Hepatic stellate cell (primary cell): ENCODE measurements at places on chromosomes 1 and 21.

- no peak for DNase-seq
Measured at GRCh38 chr1:165218731-165219130, 137.8 kb downstream of the LMX1A start.

DNA sequence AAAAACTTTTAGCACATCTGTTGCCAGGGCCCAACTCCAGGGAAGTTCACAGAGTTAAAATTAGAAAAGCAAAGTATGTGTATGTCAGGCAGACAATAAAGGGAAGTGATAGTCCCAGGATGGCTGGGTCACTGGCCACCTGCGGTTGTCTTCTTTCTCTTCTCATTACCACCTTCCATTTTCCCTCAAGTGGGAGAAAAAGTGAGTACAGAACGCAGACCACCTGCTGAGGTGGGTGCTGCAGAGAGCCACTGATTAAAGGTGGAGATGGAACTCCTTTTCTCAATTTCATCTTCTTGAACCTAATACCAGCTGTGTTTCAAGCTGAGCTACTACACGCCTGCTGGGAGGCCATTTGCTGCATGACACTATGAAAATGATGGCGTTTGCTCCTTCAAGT lies 88.8 kb upstream of the PDE4B start:
- no peak for DNase-seq

DNA sequence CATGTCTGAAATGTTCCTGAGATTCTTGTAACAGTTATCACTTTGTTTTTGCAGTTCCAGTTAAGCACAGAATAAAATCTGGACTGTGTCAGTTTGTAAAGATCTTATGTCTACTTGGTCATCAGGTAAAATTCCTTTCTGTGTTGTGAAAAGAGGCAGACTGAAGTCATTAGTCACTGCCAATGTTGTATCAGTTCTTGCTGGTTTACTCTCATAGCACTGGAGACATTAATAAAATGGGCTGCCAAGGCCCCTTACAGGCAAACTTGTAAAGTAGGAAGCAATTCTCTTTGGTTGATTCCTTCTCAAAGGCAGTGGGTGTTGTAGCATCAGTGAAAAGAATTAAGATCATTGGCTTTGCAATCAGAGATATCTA lies 61.4 kb upstream of the ST6GALNAC3 start:
- DNase-seq = no peak

DNA sequence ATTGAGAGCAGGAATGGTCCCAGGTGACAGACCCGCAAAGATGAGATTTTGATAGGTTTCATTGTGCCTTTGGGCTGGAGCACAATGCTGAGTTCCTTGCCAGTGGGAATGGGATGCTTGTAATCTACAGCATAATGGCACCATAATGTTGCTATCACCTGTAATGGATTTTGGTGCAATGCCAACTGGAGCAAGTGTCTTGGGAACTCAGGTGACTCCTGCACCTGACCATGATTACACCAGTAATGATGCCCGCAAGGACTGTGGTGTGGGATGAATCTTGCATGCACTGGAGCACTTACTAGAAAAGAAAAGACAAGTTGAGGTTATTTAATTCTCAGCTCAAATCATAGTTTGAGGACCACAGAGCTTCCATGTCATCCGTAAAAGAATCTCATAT lies 96.7 kb downstream of the PTPRU start:
- no peak for DNase-seq

DNA sequence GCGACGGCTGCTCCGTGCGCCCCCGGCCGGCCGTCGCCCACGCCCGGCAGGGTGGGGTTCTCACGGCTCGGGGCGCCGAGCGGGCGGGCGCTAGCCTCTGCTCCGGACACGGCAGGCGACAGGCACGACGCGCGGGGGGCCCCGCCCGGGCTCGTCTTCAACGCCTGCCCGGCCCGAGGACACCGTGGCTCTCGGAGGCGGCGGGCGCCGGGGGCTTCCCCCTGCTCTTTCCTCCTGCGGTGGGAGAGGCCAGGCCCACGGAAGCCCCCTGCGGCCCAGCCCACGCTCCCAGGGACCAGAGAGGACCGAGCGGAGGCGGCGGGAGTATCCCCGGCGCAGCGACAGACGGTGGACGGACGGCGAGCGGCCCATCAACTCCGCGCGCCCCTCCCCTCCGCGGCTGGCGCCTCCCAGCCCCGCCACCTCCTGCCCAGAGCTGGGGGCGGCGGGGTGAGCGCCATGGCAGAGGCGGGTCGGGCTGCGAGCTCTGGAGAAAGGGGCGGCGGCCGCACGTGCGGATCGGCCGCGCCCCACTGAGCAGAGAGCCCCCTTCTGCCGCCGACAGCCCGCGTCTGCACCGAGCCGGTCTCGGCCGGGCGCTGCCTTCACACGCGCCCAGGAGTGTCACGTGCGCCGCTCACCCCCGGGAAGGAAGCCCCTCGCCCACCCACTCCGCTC lies at the start of the genes SHE and TDRD10:
TSS of gene SHE (minus strand) at position 347 of the 678 bp plus-strand sequence. CDS start 386 bp downstream, outside the sequence.
TSS of gene TDRD10 (plus strand) at position 154 of the 678 bp plus-strand sequence. CDS start 4,685 bp downstream, outside the sequence.
- no peak for DNase-seq

DNA sequence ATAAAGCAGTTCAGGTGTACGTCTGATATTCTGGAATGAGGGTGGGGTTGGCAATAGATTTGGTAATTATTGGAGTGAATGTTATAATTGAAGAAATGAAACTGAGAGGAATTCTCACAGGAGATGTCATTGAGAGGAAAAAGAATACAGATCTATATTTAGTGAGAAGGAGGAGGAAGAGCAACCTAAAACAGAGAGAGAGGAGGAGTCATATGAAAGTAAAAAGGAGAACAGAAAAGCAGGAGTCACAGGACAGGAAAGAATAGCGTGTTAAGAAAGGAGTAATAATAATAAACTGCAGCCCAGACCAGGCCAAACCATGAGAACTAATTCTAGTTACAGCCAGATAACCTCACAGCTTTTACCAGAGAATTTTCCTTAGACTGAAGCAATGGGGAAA lies 62.7 kb upstream of the MROH9 start:
- DNase-seq = no peak

- no peak for DNase-seq
Measured at GRCh38 chr1:9075022-9075421, 5.6 kb upstream of the SLC2A5 start.
